ENCODE measurements at places on chromosomes 5 and 9.

DNA sequence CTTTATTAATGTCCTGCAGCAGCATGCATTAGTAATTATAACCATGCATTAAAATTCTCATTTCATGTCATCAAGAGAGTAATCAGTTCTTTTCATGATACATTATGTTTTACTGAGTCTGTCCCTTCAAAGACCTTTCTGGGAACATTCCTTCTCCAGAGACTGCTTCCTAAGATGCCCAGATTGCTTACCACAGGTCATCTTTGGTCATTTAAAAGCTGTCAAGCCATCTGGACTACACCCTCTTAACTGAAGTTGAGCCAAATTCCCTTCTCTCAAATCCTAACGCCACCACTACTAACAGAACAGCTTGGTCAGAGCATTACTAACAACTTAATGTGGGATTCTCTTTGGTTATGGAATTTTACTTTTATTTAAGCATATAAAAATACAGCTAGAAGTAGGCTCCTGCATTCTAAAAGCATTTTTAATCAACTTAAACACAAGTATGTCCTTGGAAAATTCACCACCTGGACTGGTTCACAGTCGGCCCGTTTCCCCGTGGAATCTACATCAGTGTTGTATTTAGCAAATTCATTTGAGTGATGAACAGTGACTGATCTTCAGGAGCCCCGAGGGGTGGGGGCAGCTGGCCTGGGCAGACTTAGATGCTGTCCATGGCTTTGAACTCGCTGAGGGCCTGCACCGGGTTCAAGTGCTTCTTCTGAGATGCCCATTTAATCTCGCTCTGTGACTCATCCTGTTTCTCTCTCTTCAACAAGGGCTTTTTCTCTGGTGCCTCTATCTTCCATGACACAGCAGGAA lies 92.8 kb upstream of the CCDC112 start:
- no peak for DNase-seq

- no peak for DNase-seq
Measured at GRCh38 chr9:92071634-92072033, 43.6 kb downstream of the SPTLC1 start.

DNA sequence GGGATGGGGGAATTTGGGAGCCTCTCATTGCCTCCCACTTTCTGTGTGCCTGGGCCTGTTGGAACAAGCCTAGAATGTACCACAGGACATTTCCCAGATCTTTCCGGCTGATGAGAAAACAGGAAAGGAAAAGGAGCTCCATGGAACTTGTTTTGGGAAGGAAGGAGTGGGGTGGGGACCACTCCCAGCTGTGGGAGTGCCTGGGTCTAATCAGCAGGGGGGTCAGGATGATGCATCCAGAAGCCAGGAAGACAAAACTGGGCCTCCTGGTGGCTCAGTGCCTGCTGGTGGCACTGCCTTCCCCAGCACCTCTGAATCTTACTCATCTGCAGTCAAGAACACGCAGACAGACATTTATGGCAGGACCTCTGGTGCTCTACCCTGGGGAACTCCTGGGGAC lies 2.8 kb downstream of the SMIM33 start:
- no peak for DNase-seq

- DNase-seq = no peak
Measured at GRCh38 chr5:172428224-172429166, 25.8 kb downstream of the SH3PXD2B start.

DNA sequence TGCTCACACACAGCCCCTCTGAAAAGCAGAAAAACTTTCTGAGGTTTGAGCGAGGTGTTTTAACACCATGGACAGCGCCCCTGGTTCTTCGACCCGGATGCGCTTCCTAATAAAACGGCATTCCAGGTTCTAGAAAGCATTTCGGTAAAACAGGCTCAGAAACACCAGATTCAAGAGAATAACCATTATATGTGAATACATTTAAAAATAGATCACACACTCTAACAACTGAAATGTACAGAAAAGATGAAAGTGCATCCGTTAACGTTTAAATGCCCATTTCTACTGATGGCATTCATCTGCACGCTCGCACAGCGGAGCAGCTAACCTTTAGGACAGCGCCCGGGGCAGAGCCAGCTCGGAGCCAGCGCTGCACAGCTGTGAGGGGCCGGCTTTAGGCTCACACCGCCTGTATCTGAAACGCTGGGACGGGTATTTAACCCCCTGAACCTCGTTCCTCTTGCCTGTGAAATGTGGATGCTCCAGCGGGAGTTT lies 26.3 kb upstream of the TENT4A start:
- DNase-seq = no peak

DNA sequence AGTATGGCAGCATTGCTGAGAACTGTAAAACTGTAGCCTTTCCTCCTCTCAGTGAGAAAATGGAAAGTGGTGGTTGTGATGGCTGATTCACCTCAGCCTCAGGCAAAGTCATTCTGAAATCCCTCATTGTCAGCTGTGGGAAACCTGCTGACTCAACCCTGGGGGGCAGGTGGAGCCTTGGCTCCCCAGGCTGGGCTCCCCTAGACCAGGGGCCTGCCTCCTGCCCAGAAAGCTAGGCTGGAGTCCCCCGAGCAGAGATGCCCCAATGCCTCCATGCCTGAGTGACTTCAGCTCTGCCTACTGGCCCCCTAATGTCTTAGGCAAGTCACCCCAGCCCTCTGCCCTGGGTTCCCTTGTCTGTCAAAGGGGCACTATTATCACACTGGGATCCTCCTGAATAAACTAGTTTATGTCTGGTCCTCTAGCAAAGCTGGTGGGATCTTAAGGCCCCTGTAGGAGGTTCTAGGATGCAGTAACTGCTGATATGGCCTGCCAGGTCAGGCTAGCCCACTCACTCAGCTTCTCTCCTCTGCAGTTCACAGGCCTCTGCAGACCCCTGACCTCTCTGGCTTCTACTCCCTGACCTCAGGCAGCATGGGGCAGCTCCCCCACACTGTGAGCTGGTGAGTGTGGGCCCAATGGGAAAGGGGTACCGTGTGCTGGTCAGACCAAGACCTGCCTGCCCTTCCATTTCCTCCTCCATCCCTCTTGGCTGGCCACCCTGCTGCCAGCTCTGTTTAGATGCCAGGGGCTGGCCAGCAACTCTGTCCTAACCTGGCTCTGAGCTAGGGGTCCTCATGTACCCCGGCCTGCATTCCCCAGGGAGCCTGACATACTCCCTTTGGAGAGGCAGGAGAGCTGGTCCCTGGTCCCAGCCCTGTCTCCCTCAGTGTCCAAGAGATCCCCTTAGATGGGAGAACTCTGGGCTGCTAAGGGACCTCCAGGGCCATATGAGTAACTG lies 24.2 kb downstream of the TCF7 start:
- peak; percentile 72 for DNase-seq

DNA sequence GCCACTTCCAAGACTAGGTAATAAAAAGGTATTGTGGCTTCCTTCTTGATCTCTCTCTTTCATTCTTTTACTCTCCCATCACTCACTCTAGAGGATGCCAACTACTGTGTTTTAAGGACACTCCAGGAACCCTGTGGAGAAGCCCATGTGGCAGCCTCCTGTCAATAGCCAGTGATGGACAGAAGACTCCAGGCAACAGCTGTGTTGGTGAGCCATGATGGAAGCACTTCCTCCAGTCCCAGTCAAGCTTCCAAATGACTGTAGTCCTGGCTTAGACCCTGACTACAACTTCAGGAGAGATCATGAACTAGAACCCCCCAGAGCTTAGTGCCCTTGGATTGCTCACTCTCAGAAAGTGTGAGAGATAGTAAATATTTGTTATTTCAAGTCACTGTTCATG lies 123.9 kb downstream of the PPP2R2B start:
- DNase-seq = no peak

DNA sequence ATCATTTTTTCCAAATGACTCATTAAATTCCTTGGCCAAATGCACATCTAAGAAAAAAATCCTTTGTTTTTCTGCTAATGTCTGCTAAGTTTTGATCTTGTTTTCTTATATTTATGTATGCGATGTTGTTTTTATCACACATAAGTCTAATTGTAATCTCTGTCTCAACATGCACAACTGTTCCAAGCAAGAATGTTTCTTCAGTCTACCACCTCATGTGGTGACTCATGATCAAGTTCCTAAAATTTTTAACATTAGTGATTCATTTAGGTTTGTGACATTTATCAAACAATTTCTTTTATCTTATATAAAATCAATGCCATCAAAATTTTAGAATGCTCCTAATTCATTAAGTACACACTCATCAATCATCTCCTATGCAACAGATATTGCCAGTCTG lies 763.9 kb upstream of the FAM174A start:
- no peak for DNase-seq

DNA sequence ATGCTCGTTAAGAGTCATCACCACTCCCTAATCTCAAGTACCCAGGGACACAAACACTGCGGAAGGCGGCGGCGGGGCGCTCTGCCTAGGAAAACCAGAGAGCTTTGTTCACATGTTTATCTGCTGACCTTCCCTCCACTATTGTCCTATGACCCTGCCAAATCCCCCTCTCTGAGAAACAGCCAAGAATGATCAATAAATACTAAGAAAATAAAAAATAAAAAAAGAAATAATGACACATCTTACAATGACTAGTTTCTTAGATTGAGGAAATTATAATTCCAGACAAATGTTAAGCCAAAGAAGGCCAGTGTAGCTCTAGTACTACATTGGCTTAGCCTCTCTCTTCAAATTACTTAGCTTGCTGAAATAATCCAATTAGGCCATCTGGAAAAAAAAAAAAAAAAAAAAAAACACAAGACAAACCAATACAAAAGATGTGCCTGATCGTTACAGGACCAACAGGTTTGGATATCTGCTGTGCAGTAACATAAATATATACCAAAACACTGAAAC lies 58.0 kb downstream of the ANXA2R start:
- no peak for DNase-seq

GRCh38 chr5:107669096-107670031 lies 1.4 kb downstream of the EFNA5 start:
- DNase-seq = peak; percentile 44

DNA sequence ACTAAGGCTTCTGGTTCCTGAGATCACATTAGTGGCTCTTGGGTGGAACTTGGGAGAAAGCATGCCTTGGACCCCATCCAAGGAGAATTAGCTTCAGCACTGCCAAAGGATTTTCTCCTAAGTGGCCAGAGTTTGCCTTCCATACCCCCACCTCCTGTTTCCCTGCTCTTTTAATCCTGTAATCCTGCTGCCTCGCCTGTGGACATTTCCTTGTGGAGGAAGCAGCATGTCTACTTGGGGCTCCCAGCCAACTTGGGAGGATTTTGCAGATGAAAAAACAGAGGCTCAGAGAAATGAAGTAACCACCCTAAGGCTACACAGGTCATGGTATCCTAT lies 1.6 kb downstream of the ARSI start:
- DNase-seq = no peak

- DNase-seq = no peak
Measured at GRCh38 chr5:132898094-132898493, 24.6 kb downstream of the LEAP2 start.

- DNase-seq = peak; percentile 67
Measured at GRCh38 chr5:141850244-141850768, 27.9 kb downstream of the PCDH1 start.

DNA sequence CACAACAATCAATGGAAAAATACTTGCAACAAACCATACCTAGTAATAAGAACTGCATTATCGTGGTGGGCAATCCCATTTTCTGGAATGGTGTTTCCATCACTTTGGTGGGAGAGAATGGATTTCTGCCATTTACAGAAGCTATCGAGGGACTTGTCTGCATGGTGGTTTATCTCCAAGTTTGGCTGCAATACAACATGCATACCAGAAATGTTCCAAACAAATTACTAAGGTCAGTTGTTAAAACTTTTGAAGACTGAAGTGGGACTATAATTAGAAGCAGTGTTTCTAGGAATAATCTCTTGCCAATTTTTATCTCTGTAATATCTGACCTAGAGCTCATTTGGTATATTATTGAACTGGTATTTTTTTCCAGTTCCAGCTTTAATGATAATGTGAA lies 30.3 kb downstream of the ADAMTS6 start:
- no peak for DNase-seq

GRCh38 chr5:156589946-156590216 lies 260.2 kb upstream of the PPP1R2B start:
- DNase-seq = no peak

DNA sequence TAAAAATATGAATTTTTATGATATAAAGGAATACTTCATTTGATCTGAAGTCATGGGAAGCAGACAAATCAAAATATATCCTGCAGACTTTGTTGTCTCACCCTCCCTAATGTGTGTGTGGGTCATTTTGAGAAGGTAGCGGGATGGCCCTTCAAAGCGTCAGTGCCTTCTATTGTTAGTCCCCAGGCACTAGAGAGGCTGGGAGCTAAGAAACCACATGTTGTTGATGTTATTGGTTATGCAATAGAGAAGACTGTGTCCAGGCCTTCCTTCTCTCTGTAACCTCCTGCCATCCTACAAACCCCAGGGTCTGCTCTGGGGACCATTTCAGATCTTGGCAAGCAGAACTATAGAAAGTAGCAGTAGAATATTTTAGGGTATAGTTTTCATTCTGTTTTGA lies 94.7 kb downstream of the NLN start:
- no peak for DNase-seq

DNA sequence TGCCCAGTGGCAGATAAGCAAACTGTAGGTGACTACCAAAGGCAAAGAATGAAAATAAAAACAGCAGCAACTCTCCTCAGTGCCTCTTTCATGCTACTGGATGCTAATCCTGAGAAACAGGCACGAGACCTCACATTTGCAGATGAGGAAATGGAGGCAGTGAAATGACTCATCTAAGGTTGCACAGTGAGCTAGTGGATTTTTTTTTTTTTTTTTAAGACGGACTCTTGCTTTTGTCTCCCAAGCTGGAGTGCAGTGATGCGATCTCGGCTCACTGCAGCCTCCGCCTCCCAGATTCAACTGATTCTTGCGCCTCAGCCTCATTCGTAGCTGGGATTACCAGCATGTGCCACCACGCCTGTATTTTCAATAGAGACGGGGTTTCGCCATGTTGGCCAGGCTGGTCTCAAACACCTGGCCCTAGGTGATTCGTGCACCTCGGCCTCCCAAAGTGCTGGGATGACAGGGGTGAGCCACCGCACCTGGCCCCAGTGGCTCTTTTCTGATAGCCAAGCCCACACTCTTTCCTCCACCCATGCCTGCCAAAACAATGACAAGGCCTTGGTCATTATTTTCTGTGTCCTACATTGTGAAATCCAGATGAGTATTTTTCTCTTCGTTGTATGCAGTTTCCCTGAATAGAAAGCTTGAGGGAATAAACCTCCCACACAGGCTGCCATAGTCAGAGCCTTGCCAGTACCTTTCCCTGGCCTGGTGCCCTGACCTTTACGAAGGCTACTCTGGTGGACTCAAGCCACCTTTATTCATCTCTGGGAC lies 19.2 kb downstream of the DOCK2 start:
- DNase-seq = no peak

DNA sequence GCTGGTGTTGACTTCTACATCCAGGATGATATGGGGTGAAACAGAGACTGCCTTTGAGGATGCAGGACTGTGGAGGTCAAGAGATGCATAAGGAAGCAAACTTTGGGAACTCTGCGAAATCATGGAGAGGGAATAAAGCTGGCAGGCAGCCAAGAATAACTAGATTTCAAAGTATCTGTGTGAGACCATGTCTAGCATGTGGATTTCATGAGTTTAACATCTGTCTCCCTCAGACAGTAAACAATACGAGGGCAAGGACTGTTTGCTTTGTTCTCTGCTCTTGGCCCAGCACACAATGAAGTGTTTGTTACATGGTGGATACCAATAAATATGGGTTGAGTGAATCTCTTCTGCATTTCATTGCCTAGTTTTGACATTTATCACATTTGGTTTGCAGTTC lies 71.3 kb downstream of the RASEF start:
- DNase-seq = no peak

- DNase-seq = no peak
Measured at GRCh38 chr5:93887678-93888077, 146.3 kb upstream of the POU5F2 start.

All from H54 (cell line).